Stimulated activated CD4-positive, alpha-beta T cell treated with anti-CD3 and anti-CD28 coated beads, Interleukin-4, amount 100 ng/mL, for 1 hour (primary cell): ENCODE measurements at places on chromosomes 4 and X.
A peak's percentile ranks its signal among the peaks of the same experiment; 100 is the strongest.

DNA sequence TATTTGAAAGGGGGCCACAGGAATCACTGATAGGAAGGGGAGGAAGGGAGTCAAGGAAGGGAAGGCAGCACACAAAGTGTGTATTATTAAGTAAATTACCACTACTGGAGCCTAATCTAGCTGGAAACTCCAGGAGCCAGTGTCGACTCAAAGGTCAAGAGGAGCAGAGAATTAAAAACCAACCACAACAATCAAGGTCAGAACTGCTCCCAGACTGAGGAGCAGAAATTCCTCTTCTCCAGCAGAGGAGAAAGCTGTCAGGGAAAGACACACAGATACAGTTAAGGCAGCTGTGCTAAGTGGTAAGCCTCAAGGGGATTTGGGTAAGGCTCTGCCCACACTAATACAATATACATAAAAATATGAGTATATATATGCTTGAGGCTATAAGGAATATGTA, 87.5 kb upstream of the PTPN13 start:
- DNase-seq: no peak

GRCh38 chrX:68299898-68300297, 133.4 kb downstream of the OPHN1 start:
- no peak for DNase-seq

- DNase-seq: no peak
Observed at GRCh38 chr4:181646864-181647263, 596.3 kb upstream of the TENM3 start.

GRCh38 chr4:185013417-185014125, 4.7 kb upstream of the HELT start:
- no peak for DNase-seq

GRCh38 chr4:66055999-66056398, 385.7 kb upstream of the EPHA5 start:
- no peak for DNase-seq

GRCh38 chr4:177033632-177034031, 240.9 kb upstream of the VEGFC start:
- DNase-seq: no peak

- no peak for DNase-seq
Observed at GRCh38 chr4:177558995-177559394, 116.8 kb upstream of the AGA start.

GRCh38 chrX:38854305-38854704, 53.0 kb downstream of the MID1IP1 start:
- no peak for DNase-seq

DNA sequence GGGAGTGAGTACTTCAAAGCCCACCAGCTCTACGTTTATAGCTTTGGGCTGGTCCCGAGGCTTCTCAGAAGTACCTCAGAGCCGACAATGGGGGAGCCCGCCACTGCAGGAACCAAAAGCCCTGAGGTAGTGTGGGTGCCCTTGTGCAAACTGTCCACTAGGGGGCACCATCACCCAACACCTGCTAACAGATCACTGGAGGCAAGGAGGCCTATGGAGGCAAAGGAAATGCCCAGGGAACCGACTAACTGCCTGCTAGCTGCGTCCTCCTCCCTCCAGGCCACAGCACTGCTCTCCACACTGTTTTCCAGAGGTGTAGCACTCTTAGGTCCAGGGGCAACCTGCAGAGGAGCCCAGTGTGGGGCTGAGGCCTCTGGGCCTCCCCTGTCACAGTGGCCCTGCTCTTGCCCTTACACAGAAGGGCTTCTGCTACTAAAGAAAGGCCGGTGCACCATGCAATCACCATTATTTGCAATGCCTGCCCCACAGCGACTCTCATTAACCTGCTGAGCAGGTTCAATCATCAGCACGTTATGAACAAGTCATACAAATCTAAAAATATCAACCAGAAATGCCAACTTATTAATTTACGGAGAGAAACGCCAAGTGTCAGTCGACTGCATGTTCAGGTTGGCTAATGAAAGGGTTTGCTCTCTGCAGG, 159.1 kb downstream of the NSUN7 start:
- DNase-seq: peak; percentile 63

- no peak for DNase-seq
Observed at GRCh38 chrX:152733261-152733975, at the start of the genes CSAG1 and MAGEA12. TSS of gene CSAG1 (minus strand) at chrX:152733721. CDS start at chrX:152732460, 1,261 bp downstream. TSS of gene MAGEA12 (plus strand) at chrX:152733757. CDS start at chrX:152736162, 2,405 bp downstream.

DNA sequence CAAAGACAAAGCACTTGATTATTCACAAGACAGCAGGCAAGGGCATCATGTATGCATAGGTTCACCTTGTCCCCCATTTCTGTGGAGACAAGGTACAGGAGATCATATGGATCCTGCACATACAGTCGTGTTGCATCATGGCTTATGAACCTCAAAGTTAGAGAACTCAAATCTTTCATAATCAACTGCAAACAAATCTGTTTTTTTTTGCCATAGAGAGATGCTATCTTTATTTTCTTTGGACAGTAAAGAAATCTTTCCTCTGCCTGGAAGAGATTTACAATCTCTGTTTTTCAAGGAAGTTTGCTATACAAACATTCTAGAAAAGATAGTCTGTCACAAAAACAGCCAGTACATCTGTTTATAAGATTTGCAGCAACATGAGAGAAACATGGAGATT, 578.8 kb downstream of the ANKRD50 start:
- no peak for DNase-seq

GRCh38 chr4:4711902-4712301, 147.6 kb upstream of the MSX1 start:
- DNase-seq: no peak

DNA sequence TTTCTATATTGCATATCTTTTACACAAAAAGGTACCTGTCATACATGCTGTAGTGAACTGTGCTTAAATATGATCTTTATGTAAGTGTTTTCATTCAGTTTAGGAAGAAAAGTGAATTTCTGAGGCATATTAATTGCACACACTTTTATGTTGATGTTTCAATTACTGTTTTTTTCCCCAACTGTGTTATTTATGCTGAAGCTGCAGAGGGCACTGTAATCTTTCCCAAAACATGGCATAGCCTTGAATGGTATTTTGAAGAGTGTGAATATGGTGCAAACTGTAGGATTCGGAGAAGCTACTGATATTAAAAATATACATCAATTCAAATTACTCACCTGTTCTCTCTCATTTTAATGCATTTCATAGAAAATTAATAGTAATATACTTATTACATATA, 6.0 kb upstream of the CENPE start:
- no peak for DNase-seq

DNA sequence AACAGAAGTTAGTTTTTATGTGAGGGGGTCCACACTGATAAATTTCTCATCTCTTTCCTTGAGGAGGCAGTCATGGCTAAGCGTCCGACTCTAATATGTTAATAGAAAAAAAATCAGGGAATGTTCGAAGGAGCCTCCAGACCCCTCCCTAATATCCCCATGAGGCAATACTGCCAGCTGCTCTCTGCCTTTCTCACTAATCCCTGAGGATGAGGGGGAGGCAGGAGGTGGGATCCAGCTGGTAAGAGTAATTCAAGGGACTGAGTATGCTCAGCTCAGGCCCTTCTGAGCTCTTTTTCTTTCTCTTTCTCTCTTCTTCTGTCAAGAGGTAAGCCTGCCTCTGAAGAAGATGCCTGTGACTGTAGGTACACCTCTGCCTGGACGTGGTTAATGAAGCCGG, 51.7 kb downstream of the PIR start:
- DNase-seq: no peak

GRCh38 chr4:173991316-173991715, 292.2 kb downstream of the FBXO8 start:
- DNase-seq: no peak

GRCh38 chr4:63618883-63619718, 790.1 kb downstream of the TECRL start:
- DNase-seq: no peak

- no peak for DNase-seq
Observed at GRCh38 chrX:32483534-32484136, 727.7 kb downstream of the DMD start.

DNA sequence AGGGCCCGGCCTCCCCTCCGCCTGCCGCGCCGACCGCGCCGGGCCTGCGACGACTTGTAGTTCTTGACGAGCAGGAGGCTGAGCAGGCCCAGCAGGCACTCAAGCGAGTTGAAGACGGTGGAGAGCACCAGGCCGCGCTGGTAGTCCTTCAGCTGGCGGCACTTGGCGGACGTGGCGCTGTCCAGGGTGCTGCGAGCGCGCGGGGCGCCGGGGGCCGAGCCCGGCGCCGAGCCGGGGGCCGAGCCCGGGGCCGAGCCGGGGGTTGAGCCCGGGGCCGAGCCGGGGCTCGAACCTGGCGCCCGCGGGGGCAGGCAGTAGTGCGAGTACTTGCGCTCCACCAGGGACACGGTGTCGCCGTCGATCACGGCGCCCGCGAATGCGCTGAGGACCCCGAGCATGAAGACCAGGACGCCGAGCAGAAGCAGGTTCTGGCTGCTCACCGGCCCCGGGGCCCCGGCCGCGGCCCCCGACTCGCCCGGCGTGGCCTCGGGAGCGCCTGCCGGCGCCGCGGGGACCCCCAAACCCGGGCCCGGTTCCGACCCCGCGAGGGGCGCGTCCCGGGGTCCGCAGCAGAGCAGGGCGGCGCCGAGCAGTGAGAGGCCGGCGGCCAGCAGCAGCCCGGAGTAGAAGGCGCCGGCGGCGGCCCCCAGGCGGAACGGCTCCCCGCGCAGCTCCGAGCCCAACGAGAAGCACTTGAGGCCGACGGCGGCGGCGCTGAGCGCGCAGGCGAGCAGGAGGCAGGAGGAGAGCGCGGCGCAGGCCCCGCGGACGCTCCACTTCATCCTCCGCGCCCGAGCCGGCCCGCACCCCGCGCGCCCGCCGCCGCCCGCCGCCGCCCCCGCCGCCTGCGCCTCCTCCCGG, 584 bp downstream of the TMEM271 start:
- DNase-seq: peak; percentile 25
